Stimulated activated CD4-positive, alpha-beta T cell treated with anti-CD3 and anti-CD28 coated beads, Interleukin-1b, Interleukin-23, amount 100 ng/mL, for 1 hour (primary cell): ENCODE measurements at places on chromosomes 3 and 15.

GRCh38 chr15:67142092-67142766 lies 76.8 kb downstream of the SMAD3 start:
- no peak for DNase-seq

GRCh38 chr3:73148206-73148605 lies 86.7 kb downstream of the EBLN2 start:
- DNase-seq, result no peak

DNA sequence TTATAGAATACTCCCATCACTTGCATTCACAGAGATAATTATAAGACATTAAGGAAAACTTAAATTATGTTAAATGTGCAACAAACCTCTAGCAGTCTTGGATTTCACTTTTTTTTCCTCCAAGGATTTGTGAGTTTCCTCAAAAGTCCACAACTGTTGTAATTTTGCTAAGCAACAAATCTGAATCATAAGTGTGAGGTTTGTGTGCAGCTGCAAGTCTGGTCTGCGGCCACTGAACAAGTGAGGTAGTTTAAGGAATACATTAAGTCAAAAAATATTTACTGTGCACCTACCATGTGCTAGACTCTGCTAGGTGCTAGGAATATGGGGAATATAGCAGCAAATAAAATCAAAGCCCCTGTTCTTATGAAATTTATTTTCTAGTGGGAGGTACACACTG lies 70.2 kb downstream of the LRRC28 start:
- DNase-seq, result no peak

DNA sequence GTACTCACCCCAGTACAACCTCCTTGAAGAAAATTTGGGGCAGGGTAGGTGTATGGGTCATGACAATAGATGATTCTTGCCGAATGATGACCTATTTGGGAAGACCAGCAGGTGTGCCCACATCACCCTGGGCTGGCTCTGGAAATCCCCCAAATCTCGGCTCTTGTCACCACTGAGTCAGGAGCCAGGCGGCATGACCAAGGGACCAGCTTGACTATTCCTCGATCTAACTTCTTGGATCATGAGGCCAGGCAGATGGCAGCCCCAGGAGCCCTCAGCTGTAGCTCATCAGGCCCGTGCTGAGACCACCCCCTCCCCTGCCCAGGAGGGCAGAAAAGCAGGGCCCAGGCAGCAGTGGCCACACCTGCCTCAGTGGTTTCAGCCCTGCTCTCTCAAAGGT lies 9.2 kb upstream of the MUC4 start:
- DNase-seq, result no peak

- DNase-seq, result no peak
Measured at GRCh38 chr3:147521646-147522045, 112.5 kb downstream of the ZIC1 start.

DNA sequence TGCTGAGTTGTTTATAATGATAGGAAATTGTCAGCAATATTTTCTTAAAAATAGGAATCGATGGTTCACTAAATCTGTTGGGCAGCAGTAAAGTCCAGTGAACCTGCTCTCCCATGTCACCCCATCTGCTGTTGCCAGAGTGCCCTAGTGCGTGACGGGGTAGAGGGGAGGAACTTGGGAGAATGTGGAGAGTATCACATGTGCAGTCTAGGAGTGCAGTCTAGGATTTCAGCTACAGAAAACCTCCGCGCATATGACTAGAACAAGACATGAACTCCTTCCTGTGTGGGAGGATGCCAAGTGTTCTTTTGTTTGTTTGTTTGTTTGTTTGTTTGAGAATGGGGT lies 74.6 kb upstream of the ACAD9 start:
- DNase-seq, result no peak

GRCh38 chr3:445960-446359 lies 249.4 kb downstream of the CHL1 start:
- DNase-seq, result no peak

DNA sequence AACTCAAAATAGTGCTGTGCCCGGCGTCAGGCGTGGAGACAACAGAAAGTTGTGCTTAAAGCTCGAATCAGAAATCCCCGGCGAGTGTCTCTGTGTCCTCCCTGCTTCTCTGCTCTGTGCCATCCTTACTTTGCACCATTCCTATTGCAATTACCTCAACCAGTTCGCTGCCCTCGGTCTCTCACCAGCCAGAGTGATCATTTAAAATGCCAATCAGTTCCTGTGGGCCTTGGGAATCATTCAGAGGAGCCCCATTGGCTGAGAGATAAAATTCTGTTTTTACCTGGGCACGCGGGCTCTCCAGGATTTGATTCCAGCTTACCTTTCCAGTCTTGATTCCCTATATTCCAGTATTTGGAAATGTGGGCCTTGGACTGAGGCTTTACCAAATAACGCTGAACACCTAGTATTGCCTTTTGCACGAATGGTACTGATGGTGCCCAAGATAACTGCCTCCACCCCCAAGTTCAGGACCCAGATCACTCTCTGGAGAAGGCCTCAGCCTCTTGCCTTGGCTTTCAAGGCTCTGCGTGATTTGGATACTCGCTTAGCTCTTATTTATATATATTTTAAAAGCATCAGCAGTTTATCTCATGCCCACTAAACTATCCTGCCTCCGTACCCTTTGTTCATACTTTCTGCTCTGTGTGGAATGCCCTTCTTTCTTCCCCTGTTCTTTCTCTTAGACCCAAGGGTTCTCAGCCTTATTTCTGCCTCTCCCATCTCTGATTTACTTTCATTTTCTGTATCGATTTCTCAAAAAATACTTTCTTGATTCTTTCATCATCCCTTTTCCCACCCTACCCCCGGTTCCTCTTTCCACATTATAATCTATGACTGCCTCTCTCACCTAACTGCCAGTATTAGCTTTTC lies 863 bp downstream of the PSMA4 start:
- no peak for DNase-seq

- no peak for DNase-seq
Measured at GRCh38 chr3:51522273-51522962, 16.1 kb upstream of the RAD54L2 start.

DNA sequence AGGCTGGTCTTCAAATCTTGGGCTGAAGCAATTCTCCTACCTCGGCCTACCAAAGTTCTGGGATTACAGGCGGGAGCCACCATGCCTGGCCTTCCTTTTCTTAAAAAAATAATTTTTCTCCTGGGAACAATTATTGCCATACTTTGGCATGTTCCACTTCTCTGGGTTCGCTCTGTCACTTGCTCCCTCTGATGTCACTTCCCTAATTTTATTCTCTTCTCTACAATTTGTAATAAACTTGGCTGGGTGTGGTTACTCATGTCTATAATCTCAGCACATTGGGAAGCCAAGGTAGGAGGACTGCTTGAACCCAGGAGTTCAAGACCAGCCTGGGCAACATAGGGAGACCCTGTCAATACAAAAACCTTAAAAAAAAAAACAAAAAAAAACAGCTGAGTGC lies 6.1 kb upstream of the IMPDH2 start:
- DNase-seq, result no peak

- no peak for DNase-seq
Measured at GRCh38 chr3:151410891-151411559, 26.5 kb upstream of the P2RY12 start.
